ENCODE measurements at places on chromosomes 12 and 14.

- H3K4me3 ChIP-seq, result no peak overlapping the region
- no peak overlapping the region for H3K27ac ChIP-seq
- no peaks in the 10 kb centered on the region for H3K27me3 ChIP-seq
- no peak for DNase-seq
Observed at GRCh38 chr14:91879196-91879595, 11.9 kb upstream of the TC2N start.

DNA sequence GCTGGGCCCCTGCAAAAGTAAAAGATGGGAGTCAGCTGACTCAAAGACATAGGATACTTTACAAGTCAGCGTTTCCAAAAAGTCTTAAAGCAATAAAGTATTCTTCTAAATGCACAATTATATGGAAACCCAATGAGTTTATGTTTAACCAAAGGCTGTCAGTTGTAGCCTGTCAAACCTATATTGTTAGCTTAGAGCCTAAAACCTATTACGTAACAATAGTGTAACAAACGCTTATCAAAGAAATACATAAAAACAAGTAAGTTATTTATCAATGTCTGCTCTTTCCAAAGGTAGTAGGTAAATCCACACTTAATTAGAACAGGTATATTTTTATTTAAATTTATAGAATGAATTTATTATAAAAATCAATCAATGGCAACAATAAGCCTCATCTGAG, 15.9 kb upstream of the SOS2 start:
- no peaks in the 10 kb centered on the region for H3K4me1 ChIP-seq
- no peak overlapping the region for H3K4me3 ChIP-seq
- no peak overlapping the region for H3K27ac ChIP-seq
- no peaks in the 10 kb centered on the region for H3K27me3 ChIP-seq
- no peak for DNase-seq

DNA sequence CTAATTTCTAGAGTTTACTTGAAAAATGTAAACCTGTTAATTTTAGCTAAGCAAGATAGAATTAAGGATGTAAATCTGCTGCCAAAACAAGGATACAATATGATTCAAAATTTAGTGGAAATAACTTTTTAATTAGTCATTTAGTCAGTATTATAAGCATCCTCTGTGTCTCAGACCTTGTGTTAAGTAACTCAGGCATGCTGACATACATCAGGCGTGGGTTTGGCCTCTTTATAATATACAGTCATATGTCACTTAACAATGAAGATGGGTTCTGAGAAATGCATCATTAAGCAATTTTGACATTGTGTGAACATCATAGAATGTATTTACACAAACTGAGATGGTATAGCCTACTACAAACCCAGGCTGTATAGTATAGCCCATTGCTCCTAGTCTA, 386.9 kb downstream of the ZFP36L1 start:
- no peak overlapping the region for H3K27ac ChIP-seq
- DNase-seq, result no peak
- H3K27me3 ChIP-seq, result no peaks in the 10 kb centered on the region

- DNase-seq, result no peak
- no peaks in the 10 kb centered on the region for H3K27me3 ChIP-seq
- no peak overlapping the region for H3K27ac ChIP-seq
- H3K36me3 ChIP-seq, result no peaks in the 10 kb centered on the region
Observed at GRCh38 chr12:56836317-56836716, 73.2 kb downstream of the HSD17B6 start.

GRCh38 chr14:77260199-77260598, 10.8 kb downstream of the NGB start:
- H3K27ac ChIP-seq, result no peak overlapping the region
- H3K36me3 ChIP-seq, result no peaks in the 10 kb centered on the region
- no peak for DNase-seq
- H3K4me1 ChIP-seq, result no peaks in the 10 kb centered on the region

Data from iPS DF 6.9 (cell line).